Fibroblast of the aortic adventitia (primary cell): ENCODE measurements at places on chromosomes 4 and X.

DNA sequence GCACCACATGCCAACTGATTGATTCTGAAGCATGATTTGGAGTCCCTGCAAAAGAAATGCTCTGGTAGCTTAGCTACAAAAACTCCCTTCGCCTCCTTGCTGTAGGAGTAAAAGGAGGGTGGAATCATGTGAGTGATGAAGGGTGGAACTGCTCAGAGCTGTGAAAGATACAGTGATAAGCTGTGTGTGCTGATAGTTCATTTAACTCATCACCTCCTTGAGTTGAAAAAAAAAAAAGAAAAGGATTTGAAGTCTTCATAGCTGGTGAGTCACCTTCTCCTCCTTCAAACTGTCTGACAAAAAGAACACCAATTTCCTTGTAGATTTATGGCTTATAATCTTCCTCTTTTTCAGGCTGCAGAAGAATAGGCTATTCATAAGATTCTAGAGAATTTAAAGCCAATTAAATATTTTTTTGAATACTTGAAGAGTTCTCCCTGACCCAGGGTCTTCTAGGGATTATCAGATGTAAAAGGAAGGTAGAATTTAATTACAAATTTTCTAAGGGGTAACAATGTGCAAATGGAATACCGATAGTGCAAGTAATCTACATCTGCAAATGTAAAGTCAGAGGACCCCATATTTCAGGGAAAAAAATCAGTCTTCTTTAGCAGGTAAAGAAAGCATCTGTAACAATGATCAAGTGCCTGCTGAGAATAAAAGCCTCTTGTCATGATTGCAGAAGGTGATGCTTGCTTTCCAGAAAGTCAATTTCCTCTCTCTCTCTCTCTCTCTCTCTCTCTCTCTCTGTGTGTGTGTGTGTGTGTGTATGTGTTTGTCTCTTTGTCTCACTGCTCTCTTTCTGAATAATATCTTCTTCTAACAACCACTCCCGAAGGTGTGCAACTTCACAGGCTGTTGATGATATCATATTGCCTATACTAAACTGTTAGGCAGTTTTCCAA, 208.8 kb upstream of the VEGFC start:
- DNase-seq, result peak; percentile 47

DNA sequence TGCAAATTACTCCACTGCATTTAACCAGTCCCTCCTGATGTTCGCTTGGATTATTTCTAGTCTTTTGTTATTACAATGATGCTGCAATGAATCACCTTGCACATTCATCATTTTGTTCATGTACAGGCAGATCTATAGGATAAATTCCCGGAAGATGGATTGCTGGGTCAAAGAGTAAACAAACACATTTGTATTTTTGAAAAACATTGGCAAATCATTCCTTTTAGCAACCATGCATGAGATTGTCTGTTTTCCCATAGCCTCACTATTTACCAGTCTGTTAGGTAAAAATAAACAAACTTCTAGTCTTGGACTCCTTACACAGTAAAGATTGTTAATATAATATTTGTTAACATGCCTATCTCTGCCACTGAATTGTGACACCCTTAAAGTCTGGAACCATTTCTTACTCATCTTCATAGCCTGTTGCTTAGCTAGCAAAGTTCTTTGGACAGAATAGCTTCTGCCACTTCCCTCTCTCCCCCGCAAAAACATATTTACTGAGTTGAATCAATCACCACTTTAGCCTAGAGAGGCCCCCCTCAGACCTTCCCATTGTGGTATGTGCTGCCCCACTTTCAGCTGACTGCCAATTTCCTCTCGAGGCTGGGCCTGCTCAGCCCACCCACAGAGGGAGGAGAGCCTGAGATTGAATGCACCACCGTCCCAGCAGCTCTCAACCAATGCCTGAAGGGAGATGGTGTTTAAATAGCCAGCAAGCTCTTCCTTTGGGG, 108.4 kb upstream of the ATXN3L start:
- DNase-seq, result peak; percentile 82

DNA sequence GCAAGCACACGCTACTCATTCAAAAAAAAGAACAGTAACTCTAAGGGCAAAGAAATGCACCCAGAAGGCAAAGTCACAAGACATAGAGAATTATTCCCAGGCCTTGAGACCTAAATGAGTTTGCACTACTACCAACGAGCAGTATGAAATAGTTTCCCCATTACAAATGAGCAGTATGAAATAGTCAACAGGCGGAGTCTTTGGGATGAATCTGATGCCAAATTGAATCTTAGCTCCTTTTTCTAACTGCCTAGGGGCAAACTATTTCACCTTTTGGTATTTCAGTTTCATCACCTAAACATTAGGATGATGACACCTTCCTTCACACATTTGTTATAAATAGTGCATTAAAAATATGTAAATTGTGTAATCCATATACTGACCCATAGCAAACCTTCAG, 213.0 kb upstream of the FAT4 start:
- peak; percentile 54 for DNase-seq

GRCh38 chrX:96650023-96650422, 34.6 kb upstream of the DIAPH2 start:
- DNase-seq, result no peak

GRCh38 chrX:31872007-31872406, 800.2 kb upstream of the FTHL17 start:
- DNase-seq, result no peak

DNA sequence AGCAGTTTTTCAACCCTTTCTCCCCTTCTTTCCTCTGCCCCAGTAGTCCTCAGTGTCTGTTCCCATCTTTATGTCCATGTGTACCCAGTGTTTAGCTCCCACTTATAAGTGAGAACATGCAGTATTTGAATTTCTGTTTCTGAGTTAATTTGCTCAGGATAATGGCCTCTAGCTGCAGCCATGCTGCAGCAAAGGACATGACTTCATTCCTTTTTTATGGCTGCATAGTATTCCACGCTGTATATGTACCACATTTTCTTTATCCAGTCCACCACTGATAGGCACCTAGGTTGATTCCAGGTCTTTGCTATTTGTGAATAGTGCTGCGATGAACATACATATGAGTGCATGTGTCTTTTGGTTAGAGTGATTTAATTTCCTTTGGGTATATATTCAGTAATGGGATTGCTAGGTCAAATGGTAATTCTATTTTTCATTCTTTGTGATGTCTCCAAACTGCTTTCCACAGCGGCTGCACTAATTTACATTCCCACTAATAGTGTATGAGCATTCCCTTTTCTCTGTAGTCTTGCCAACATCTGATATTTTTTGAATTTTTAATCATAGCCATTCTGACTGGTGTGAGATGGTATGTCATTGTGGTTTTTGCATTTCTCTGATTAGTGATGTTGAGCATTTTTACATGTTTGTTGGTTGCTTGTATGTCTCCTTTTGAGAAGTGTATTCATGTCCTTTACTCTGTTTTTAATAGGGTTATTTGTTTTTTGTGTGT, 54.6 kb upstream of the ANK2 start:
- DNase-seq, result no peak
